Activated T-helper 2 cell treated with anti-CD3 and anti-CD28 coated beads, Interferon-gamma antibody, Interleukin-2, Interleukin-4, amounts not matched to agents 10 μg/mL and 5 μg/mL and 100 μg/mL, durations not matched to agents 14 hours and 24 hours and 36 hours (primary cell): ENCODE measurements at places on chromosomes 1 and 21. TPM values are rescaled to one million over a fixed set of nuclear protein-coding genes. Genes with fewer than 3 reads are reported as not detected.

Gene HES5
- not detected in 2 replicates for total RNA-seq

Gene SPTA1
- total RNA-seq, result 0.02 and 0.30 TPM in 2 replicates

Gene RAB42
- 0.34 TPM in 2 replicates for total RNA-seq

Gene CLCA4
- total RNA-seq, result not detected in 2 replicates

Gene SLC6A9
- 2.1 and 3.2 TPM in 2 replicates for total RNA-seq

Gene SNX7
- total RNA-seq, result not detected in 2 replicates

Gene FOXD2
- 0.11 and 0.18 TPM in 2 replicates for total RNA-seq

Gene ASPM
- 43.0 and 43.6 TPM in 2 replicates for total RNA-seq

GRCh38 chr1:236039740-236040685 is 24.9 kb downstream of the NID1 start:
- no peak for DNase-seq
- no peaks in the 10 kb centered on the region for H3K4me1 ChIP-seq
- no peaks in the 10 kb centered on the region for H3K36me3 ChIP-seq

DNA sequence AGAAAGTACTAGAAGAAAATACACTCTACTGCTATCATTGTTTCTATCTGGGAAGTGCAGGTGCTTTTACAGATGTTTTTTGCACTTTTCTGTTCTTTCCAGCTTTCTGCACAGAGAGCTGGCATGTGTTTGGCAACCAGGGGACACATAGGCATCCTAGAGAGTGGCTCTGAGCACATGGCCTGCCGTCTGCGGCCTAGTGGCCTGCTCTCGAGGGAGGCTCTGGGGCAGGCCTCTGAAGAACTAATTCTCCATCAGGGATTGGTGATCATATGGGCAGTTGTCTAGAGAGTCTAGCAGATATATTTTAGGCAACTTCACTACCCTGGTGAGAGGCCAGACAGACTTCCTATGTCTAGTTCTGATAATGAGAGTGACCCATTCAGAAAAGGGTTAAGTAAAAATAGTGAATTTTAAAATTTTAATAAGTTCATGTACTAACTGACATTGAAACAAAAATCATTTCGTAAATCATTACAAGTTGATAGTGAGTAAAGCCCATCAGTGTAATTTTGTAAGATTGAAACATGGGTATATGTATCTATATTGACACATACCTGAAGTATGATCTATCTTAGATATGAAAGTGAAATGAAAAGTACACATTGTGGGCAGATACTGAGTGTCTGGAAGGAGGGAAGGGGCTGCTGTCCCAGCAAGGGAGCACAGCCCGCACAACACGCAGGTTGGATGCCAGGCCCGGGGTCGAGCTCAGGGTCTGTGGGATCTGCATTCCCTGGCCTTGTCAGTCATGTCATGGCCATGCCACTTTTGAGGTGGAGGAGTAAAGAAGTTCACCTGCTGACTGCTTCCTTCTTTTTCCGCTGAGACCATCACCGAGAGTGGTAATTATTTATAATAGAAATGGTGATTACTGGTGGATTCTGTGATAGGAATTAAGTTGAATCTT is 79.8 kb downstream of the PCBP3 start:
- H3K4me1 ChIP-seq, result peaks cover 17% of the 10 kb centered on the region
- no peak for DNase-seq
- no peak overlapping the region for H3K4me3 ChIP-seq
- peaks cover 3% of the 10 kb centered on the region for H3K27me3 ChIP-seq
- no peak overlapping the region for H3K27ac ChIP-seq

DNA sequence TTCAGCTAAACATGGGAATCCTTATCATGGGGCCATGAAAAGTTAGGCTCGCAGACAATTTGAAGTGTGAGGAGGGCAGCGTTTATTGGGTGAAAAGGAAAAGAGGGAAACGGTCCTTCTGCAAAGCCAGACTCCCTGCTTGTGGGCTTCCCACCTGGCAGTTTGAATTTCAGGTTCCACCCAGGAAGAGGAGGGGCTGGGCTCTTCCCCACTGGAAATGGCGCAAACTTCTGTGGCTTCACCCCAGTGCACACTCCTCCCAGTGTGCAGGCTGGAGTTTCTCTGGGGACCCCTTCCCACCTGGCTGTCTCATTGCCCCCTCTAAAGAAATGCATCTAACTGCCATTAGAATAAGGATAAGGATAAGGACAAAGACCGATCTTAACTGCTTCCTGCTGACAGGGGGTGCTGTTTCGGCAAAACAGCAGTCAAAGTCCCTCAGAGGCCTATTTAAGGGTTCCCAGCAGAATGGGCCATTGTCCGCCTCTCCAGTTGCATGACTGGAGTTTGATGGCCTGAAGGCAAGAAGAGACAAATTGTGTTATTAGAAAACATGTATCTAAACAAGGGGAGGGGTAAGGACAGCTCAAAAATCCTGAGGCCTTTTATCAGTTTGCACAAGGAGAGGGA is 20.4 kb downstream of the AIM2 start:
- H3K27me3 ChIP-seq, result no peaks in the 10 kb centered on the region
- H3K27ac ChIP-seq, result peak overlapping the region; percentile 29
- no peak overlapping the region for H3K4me3 ChIP-seq
- H3K4me1 ChIP-seq, result peaks cover 42% of the 10 kb centered on the region
- no peak for DNase-seq

- H3K27ac ChIP-seq, result peak overlapping the region; percentile 70
- no peaks in the 10 kb centered on the region for H3K27me3 ChIP-seq
- peaks cover 13% of the 10 kb centered on the region for H3K4me1 ChIP-seq
Measured at GRCh38 chr1:52928015-52928404, 934 bp downstream of the SCP2 start.

- no peak overlapping the region for H3K27ac ChIP-seq
- no peaks in the 10 kb centered on the region for H3K36me3 ChIP-seq
- no peak overlapping the region for H3K4me3 ChIP-seq
- peaks cover 24% of the 10 kb centered on the region for H3K27me3 ChIP-seq
- no peak for DNase-seq
Measured at GRCh38 chr1:19040010-19040680, 83.7 kb upstream of the IFFO2 start.

- no peak overlapping the region for H3K4me3 ChIP-seq
- H3K4me1 ChIP-seq, result no peaks in the 10 kb centered on the region
- peak; percentile 49 for DNase-seq
Measured at GRCh38 chr1:210407207-210407886, 78.6 kb downstream of the HHAT start.

GRCh38 chr1:118978914-118979701 is 9.0 kb downstream of the TBX15 start:
- no peak for DNase-seq
- no peaks in the 10 kb centered on the region for H3K4me1 ChIP-seq
- no peak overlapping the region for H3K27ac ChIP-seq
- H3K27me3 ChIP-seq, result peaks cover 60% of the 10 kb centered on the region
- H3K4me3 ChIP-seq, result no peak overlapping the region

- peaks cover 3% of the 10 kb centered on the region for H3K27me3 ChIP-seq
- H3K4me3 ChIP-seq, result no peak overlapping the region
- DNase-seq, result no peak
Measured at GRCh38 chr1:30893776-30894507, 14.6 kb downstream of the SDC3 start.

- H3K4me1 ChIP-seq, result no peaks in the 10 kb centered on the region
- H3K27me3 ChIP-seq, result peaks cover 2% of the 10 kb centered on the region
- no peak overlapping the region for H3K4me3 ChIP-seq
- H3K36me3 ChIP-seq, result no peaks in the 10 kb centered on the region
Measured at GRCh38 chr1:107132780-107133179, 8.1 kb upstream of the NTNG1 start.

GRCh38 chr1:59043796-59044195 is 253.1 kb upstream of the FGGY start:
- H3K36me3 ChIP-seq, result peaks cover 14% of the 10 kb centered on the region
- H3K4me3 ChIP-seq, result no peak overlapping the region
- no peak for DNase-seq
- H3K27me3 ChIP-seq, result no peaks in the 10 kb centered on the region

GRCh38 chr1:238112952-238113621 is 222.4 kb upstream of the ZP4 start:
- H3K27me3 ChIP-seq, result no peaks in the 10 kb centered on the region
- H3K36me3 ChIP-seq, result no peaks in the 10 kb centered on the region
- H3K4me3 ChIP-seq, result no peak overlapping the region
- H3K27ac ChIP-seq, result no peak overlapping the region
- H3K4me1 ChIP-seq, result no peaks in the 10 kb centered on the region

DNA sequence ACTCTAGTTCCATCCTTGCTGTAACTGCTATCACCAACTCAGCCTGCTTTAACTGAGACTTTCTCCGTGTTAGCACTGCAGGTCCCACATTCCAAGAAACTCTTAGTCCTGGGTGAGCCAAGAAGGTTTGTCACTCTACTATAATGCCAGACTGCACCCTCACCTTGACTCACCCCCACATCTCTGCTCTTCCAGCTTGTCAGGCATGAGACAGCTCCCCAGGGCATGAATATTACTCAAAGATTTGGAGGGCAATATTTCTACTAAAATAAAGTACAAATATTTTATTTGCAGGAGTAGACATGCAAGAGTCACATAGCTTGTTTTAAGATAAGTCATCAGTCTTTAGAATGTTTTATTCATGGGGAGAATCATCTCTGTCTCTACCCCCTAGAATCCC is 110.2 kb downstream of the MATN1 start:
- peaks cover 12% of the 10 kb centered on the region for H3K27me3 ChIP-seq
- H3K4me3 ChIP-seq, result no peak overlapping the region
- no peaks in the 10 kb centered on the region for H3K36me3 ChIP-seq
- DNase-seq, result no peak
- no peak overlapping the region for H3K27ac ChIP-seq

GRCh38 chr1:11823366-11824137 is 17.6 kb downstream of the CLCN6 start:
- peaks cover 44% of the 10 kb centered on the region for H3K36me3 ChIP-seq
- no peak overlapping the region for H3K27ac ChIP-seq
- no peak for DNase-seq
- H3K4me1 ChIP-seq, result no peaks in the 10 kb centered on the region
- H3K27me3 ChIP-seq, result no peaks in the 10 kb centered on the region

DNA sequence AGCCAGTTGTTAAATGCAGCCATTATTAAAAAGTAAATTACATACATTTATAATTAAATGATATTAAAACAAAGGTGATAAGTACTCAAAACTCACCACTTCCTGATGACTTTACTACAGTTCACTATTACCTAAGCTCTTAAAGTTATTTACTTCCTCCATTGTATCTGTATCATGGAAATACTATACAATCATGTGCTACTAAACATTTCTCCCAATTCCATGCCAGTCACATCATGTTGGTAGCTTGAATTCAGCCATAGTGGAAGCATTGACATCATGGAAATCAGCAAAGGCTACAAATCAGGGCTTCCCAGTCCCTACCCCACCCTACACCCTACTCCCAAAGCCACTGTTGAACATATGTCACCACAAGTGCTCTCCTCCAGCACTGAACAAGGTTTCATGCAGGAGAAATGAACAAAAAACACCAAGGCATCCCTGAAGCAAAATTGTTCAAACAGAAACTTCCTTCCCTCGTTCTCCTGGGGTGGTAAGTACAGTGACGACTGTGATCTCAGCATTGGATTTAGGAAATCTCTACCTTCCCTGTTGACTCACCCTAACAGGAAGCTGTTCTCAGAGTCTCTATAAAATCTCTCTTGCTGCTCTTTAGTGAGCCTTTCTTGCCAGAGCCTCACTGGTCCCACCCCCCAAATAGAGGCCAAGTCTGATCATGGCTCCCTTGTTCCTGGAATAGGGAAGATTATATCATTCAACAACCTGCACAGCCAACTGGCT is 12.7 kb downstream of the VSIG8 start:
- H3K27ac ChIP-seq, result no peak overlapping the region
- H3K36me3 ChIP-seq, result no peaks in the 10 kb centered on the region
- peaks cover 24% of the 10 kb centered on the region for H3K27me3 ChIP-seq
- no peak for DNase-seq
- H3K4me3 ChIP-seq, result no peak overlapping the region
- H3K4me1 ChIP-seq, result peaks cover 7% of the 10 kb centered on the region

GRCh38 chr21:45866551-45866950 is 115.0 kb upstream of the COL6A1 start:
- DNase-seq, result no peak
- H3K4me3 ChIP-seq, result no peak overlapping the region
- no peaks in the 10 kb centered on the region for H3K36me3 ChIP-seq
- no peak overlapping the region for H3K27ac ChIP-seq

DNA sequence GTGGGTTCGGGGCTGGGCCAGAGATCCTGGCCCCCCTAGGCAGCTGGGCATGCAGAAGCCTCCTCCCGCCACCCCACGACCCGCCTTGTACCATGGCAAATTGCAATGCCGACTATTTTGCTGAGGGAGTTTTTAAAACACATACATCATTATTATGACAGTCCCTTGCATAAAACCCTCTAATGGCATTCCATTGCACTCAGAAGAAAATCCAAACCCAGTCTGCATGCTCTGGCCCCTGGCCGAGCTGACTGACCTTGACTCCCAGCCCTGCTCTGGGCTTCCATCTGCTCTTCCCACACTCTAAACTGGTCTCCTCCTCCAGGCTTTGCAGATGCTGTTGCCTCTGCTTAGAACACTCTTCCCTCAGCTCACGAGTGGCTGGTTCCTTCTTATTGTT is 28.0 kb downstream of the PADI2 start:
- H3K4me3 ChIP-seq, result no peak overlapping the region
- no peaks in the 10 kb centered on the region for H3K36me3 ChIP-seq
- no peak for DNase-seq
- no peaks in the 10 kb centered on the region for H3K27me3 ChIP-seq
- no peak overlapping the region for H3K27ac ChIP-seq

GRCh38 chr21:32748529-32748928 is 20.7 kb upstream of the SYNJ1 start:
- H3K27ac ChIP-seq, result no peak overlapping the region
- peaks cover 93% of the 10 kb centered on the region for H3K36me3 ChIP-seq
- no peaks in the 10 kb centered on the region for H3K27me3 ChIP-seq
- peaks cover 42% of the 10 kb centered on the region for H3K4me1 ChIP-seq

GRCh38 chr1:184622136-184622823 is 132.4 kb downstream of the EDEM3 start:
- H3K27ac ChIP-seq, result no peak overlapping the region
- no peaks in the 10 kb centered on the region for H3K4me1 ChIP-seq
- no peaks in the 10 kb centered on the region for H3K36me3 ChIP-seq
- H3K4me3 ChIP-seq, result no peak overlapping the region
- no peak for DNase-seq
- H3K27me3 ChIP-seq, result peaks cover 4% of the 10 kb centered on the region

- no peak overlapping the region for H3K27ac ChIP-seq
- no peaks in the 10 kb centered on the region for H3K36me3 ChIP-seq
- peaks cover 11% of the 10 kb centered on the region for H3K27me3 ChIP-seq
Measured at GRCh38 chr1:109944541-109944940, 33.9 kb downstream of the CSF1 start.

DNA sequence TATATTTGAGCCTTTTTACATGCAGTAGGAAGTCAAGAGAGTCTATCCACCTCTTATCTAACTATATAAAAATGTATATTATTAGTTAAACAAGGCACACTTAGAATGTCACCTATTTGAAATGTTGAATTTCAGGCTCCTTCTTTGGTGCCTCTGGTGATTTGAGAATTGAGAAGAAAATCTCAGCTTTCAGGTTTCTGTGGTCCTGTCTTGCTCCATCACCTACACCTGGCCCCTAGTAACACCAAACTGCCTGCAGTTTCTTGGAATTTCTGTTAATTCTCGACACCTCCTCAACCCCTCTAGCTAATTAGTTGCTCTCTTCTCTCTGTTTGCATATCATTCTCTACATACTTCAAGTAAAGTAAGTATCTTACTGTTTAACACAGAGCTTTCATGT is 54.9 kb upstream of the WNT2B start:
- no peak overlapping the region for H3K27ac ChIP-seq
- no peaks in the 10 kb centered on the region for H3K4me1 ChIP-seq
- H3K4me3 ChIP-seq, result no peak overlapping the region
- no peaks in the 10 kb centered on the region for H3K36me3 ChIP-seq
- peaks cover 4% of the 10 kb centered on the region for H3K27me3 ChIP-seq
